ENCODE measurements at places on chromosomes 2 and 18. TPM values are rescaled to one million over a fixed set of nuclear protein-coding genes. Genes with fewer than 3 reads are reported as not detected.

DNA sequence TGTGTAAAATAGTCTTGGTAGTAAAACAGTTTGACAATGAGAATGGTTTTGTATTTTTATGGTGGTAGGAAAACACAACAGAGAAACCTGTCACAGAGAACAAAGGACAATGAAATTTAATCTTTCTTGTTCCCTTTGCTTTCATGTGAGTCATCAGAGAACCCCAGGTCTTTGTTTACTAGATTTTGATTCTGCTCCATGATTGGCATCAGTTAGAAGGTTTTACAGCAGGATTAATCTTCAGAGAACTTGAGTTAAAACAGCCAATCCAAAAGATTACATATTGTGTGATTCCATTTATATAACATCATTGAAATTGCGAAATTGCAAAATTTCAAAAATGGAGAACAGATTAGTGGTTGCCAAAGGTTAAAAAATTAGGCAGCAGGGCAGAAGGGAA lies 2.5 kb downstream of the APLF start:
- DNase-seq: no peak

GRCh38 chr18:22302144-22302543 lies 115.6 kb downstream of the CTAGE1 start:
- DNase-seq: no peak

DNA sequence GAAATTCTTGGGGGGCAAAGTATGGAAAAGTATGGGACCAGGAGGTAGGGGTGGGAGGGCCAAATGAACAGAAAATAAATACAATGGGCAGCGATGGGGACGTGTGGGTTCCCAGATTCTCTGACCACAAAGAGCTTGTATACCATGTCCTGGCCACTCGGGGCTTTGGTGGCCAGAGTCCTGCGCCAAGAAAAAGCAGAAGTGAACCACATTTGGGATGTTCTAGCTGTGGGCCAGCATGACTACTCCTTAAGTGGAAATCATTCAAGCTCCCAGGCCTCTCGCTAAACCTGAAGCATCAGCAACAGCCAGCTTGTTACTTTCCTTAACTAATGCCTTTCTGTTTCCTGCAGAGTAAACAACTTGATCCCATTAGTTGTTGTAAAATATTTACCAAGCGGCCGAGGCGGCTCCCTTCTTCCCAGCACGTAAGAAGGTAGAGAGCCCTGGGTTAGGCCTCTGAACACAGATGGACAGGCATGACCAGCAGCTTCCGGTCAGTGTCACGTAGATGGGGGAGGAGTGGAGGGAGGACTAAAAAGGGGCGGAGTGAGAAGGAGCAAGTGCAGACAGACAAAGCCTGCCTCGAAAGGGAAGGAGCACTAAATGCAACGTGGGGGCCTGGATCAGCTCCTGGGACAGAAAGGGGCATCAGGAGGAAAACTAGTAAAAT lies 88.2 kb downstream of the GALNT14 start:
- no peak for DNase-seq

M1AP gene
- total RNA-seq: not detected
